Small intestine (tissue), 16 donors: ENCODE measurements at places on chromosomes 1 and 21.

DNA sequence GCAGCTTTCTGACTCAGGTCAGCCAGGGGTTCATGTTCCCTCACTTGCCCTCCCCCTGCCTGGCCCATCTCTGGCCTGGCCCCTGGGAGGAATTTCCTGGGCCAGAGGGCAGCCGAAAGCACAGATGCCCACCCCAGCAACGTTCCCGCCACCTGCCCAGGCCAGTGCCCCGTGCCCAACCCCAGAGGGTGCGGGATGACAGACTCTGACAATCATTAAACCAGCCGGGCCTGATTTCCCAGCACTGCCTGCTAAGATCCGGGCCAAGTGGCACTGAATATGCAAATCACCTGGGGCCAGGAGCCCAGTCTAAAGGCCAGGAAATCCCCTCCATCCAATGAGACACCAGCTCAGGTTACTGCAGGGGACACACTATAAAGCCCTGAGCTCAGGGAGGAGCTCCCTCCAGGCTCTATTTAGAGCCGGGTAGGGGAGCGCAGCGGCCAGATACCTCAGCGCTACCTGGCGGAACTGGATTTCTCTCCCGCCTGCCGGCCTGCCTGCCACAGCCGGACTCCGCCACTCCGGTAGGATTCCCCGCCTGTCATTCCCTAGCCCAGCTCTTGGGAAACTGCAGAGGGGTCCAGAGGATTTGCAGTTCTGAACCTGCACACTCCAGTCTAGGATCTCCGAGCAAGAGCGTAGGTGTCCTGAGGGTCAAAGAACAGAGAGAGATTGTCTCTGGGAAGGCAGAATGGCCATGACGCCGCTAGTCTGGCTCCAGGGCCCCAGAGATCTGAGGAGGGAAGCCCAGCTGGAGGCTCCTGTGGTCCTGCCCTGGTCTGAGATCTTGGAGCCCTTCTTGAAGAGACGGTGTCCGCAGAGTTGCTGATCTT, at the start of gene ELF3:
Gene ELF3, plus strand, starts transcription at position 408 of the 836 bp plus-strand sequence. CDS start 550 bp downstream, outside the sequence.
- DNase-seq, result peak; percentile 98

DNA sequence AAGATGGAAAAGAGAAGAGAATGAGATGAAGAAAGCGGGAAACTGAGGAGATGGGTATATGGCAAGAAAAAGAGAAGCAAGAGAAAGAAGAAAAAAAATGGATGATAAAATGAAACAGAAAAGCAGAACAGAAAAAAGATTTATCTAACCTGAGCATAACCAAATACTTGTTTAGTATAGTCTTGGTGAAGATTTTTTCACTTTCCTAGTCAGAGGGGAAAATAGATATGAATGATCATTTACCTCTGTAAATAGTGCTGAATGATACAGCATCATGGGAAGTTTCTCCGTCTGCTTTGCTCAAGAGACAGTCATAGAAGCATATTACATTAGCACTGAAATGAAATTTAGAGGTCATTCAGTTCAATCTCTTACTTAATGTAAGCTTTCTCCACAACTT, 36.1 kb upstream of the PLPPR4 start:
- DNase-seq, result no peak

- peak; percentile 56 for DNase-seq
These were observed 95.6 kb downstream of the ZNF281 start for GRCh38 chr1:200314085-200314750.

GRCh38 chr1:40760984-40761383, 22.6 kb upstream of the KCNQ4 start:
- DNase-seq, result no peak

- no peak for DNase-seq
These were observed 306.2 kb downstream of the PTPRU start for GRCh38 chr1:29542548-29542947.

DNA sequence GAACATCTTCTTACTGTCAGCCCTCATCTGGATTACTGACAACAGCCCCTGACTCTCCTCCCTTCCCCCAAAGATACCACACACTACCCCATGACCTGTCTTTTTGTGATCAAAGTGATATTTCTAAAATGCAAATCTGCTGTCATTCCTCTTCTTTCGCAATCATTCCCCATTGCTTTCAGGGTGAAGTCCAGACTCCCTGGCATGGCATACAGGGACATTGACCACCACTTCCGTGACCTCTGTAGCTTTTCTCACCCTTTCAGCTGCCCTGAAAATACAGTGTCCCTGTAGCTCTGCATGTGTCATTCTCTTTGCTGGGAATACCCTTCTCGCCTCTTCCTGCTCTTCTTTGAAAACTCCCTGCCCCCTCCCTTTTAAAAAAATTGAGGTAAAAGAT, 4.1 kb downstream of the SERINC2 start:
- DNase-seq, result peak; percentile 45

GRCh38 chr1:4778056-4778455, 123.6 kb downstream of the AJAP1 start:
- peak; percentile 11 for DNase-seq

GRCh38 chr1:165512816-165513215, 31.0 kb upstream of the LRRC52 start:
- no peak for DNase-seq

DNA sequence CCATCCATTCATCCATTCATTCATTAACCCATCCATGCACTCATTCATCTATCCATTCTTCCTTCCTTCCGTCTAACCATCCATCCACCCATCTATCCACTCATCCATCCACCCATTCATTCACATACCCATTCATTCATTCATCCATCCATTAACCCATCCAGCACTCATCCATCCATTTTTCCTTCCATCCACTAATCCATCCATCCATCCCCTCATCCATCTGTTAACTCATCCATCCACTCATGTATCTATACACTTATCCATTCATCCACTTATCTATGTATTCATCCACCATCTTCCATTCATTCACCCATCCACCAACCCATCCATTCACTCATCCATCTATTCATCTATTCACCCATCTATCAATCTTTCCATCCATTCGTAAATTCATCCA, 107.8 kb downstream of the PRDM16 start:
- no peak for DNase-seq

DNA sequence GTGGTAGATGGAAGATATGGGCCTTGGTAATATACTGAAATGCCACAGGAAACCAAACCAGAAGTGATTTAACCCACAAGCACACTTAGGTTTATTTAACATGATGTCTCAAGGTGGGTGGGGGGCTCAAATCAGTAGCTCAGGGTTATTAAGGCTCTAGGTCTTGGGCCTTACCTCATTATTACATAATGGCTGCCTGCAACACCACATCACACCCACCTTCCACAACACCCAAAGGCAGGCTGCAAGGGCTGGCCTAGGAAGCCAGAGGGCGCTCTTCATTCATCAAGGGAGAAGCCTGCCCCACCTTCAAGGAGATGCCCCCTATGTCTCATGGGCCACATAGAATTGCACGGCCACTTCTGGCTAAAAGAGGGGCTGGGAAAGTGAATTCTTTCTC, 6.0 kb downstream of the TFF1 start:
- DNase-seq, result no peak

DNA sequence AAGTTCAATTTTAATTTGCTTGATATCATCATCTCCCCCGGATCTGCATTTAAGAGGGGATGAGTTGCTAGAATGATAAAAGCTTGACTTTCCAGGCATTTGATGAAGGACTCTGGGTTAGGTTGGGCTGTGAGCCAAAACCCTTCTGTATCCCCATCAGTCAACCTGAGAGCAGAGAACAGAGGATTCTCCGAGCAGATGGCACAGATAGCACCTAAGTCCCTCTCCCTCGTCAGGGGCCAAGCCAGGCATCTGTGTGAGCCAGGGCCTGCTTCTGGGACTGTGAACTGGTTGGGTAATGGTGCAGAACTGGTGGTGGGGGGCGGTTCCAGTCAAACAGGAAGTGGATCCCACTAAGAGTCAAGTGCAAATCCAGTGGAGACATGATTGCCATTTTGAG, 205.8 kb downstream of the TNR start:
- no peak for DNase-seq

GRCh38 chr1:175735144-175735543, 8.3 kb downstream of the TNR start:
- DNase-seq, result no peak

- peak; percentile 78 for DNase-seq
These were observed 116.7 kb upstream of the F3 start for GRCh38 chr1:94658221-94658620.

DNA sequence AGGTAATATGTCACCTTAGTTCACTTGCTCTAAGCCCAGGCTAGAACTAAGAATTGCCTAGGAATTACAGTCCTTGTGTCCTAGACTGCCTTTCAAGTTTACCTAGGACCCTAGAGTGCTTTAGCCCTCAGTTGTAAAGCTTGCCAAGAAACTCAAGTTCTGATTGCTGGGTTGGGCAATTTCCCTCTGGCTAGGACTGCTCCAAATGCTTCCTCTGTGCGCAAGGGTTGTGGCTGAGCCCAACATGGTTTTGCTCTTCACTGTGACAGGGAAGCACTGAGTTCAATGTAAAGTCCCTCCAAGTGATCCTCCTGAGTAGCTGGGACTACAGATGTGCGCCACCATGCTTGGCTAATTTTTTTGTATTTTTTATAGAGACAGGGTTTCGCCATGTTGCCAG, 102.3 kb upstream of the NEK7 start:
- no peak for DNase-seq

DNA sequence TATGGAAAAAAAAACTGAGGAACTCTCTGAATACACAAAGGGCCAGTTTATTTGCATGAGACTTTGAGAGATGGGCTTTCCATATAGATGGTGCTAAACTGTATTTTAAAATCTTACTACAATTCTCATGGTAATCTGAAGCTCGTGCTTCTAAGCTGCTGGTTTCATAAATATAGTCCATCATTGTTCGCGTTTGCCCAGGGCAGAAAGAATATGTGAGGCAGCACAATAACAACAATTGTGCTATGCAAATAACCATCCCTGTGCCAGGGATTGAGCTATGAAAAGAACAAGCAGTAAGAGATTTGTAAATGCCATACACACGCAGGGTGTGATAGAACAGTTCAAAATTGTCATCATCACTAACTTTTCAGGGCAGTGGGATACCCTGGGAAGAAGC, 4.9 kb upstream of the EPS15 start:
- DNase-seq, result no peak

GRCh38 chr1:247531937-247532336, 4.3 kb downstream of the OR2C3 start:
- no peak for DNase-seq
